ENCODE measurements at places on chromosomes 6 and 20.

GRCh38 chr6:34610819-34611477 is 54.8 kb upstream of the SPDEF start:
- no peak for DNase-seq

GRCh38 chr6:13274707-13275434 is 53.5 kb downstream of the TBC1D7 start:
- no peak for DNase-seq

DNA sequence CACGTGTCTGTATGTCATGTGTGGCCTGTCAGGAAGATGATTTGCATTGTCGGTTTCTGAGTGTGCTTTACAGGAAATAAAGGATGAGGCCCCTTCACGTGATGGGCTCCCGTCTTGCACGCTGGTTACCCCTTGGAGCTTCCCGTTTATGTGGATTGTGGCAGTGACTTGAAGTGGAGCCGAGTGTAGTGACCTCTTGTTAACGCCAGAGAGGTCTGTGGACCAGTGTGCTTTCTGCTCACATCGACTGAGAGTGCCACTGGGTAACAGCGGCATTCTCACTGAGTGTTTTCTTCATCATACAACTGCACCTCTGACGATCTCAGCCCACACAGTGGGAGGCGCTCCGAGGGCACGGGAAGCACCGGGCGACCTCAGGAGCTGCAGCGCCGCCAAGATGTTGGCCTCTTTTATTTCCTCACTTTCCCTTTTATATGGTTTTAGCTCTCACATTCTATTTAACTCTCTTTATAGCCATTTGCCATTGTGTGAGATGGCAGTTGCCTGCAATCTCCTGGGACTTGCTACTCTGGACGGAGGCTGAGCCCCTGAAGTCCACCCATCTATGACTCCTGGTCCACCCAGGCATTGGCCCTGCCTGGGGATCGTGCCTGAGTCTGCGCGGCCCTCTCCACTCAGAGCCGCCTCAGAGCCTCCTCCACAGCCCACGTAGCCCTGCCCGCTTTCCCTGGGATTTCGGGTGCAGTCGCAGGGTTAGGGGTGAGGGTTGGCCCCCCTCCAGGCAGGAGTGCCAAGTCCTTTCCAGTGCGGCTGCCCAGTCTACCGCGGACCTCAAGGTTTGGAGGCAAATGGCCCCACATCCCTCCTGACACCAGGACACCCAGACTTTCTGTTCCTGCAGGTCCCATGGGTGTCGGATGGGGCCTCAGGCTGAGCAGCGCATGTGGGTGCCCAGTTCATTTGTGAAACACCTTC is 238.9 kb downstream of the ERMARD start:
- no peak for DNase-seq

GRCh38 chr6:157769776-157770426 is 53.1 kb upstream of the SNX9 start:
- DNase-seq: no peak

- DNase-seq: no peak
Measured at GRCh38 chr6:140609956-140610355, 1235.5 kb upstream of the CITED2 start.

DNA sequence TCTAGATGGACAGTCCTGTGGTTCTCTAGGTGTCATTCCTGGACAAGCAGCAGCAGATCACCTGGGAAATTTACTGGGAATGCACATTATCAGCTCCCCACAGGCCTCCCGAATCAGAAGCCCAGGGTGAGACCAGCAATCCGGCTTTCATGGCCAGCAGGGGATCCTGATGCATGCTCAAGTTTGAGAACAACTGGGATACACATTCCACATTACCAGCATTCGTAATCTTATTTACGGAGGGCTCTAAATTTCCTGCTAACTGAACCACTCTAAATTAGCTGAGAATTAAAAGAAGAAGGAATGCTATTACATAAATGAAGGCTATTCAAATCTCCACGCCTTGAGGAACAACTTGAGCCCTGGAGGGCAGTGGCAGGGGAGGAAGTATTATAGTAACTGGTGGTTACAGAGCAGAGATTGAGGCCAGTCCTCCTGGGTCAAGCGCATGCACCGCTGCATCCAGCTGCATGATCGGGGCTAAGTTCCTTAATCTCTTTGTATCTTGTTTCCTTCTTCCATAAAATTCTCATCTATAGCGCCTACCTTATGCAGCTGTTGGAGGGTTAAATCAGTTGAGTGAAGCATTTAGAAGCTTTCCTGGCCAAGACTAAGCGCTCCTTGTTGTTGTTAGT is 403.7 kb downstream of the CDH26 start:
- DNase-seq: no peak

- no peak for DNase-seq
Measured at GRCh38 chr20:3678856-3679720, 2.7 kb downstream of the ADAM33 start.

- no peak for DNase-seq
Measured at GRCh38 chr20:52410731-52411234, 219.2 kb upstream of the ZFP64 start.

- DNase-seq: no peak
Measured at GRCh38 chr20:37179683-37180524, 556 bp upstream of the MROH8 start.

DNA sequence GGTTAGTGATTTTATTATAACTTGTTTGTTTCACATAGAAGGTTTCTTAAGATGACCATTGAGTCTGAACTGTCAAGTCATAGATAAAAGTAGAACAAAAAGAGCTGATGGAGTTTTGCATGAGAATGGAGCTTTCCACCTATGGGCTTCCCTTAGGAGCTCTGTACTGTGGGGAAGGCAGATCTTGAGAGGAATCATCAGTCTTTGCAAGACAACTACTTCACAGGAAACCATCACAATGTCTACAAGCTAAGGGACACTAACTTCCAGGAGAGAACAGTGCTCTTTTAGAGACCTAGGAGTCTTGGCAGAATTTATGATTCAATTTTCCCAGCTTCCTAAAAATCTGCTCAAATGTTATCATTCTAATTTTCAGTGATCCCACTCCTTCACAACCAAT is 78.2 kb downstream of the FBXO5 start:
- DNase-seq: no peak

GRCh38 chr6:45665859-45666258 is 288.1 kb upstream of the SUPT3H start:
- no peak for DNase-seq

DNA sequence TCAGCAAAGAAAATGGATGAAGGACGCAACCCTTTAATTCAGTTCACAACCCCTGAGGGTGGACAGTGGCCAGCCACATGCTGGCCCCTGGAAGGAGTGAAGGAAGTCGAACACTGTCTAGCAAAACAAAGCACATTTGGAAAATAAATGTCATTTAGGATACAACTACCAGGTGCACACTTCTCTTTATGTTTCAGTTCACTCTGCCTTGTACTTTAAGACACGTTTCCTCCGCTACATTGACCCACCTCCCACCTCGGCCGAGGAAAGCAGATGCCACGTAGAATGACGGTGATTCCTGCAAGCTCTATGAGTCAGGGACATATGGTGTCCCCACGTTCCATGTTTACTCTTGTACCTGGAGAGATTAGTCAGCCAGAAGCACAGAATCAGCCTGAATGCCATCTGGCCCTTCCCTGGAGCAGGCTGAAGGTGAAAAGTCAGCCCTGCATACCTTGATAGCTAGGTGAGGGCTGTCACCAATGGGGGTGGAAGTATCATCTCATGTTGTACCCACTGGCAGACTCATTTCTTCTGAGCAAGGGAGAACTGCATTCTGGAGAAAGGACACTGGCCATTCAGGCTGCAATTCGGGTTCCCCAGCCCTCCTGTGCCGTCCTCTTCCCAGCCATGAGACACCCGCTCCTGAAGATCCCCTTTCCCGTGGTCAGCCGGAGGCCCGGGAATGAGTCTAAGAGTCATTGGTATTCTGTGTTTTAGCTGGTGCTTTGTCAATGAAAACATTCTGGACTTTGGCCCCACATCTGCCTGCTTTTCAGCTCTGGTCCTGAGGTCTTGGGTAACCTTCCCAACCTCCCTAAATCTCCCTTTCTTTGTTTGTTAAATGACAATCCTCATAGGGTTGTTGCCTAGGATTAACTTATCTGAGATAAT is 60.6 kb downstream of the FOXA2 start:
- no peak for DNase-seq

DNA sequence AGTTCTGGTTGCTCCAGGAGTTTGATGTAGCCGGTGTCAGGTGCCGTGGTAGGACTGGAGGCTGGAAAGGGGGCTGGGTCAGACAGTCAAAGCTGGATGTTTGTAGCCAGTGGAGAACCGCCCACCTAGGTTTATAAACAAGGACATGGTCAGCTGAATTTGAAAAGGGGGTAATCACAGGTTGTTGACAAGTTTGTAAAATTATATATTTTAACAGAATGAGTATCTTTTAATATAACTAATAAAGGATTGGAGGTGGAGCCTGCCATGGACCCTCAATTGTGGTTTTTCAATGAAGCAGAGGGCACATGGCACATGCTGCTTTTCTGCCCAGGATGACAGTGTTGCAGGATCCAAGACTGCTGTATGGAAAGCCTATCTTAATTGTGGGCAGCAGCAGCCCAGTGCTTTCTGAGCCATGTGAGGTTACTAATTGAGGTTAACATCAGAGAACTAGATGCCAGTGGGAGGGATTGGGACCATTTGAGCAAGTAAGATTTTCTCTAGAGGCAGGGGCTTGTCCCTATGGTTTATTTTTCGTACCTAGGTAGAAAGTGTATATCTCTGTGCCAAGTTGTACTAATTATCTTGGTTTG is 9.7 kb downstream of the HECA start:
- DNase-seq: no peak

DNA sequence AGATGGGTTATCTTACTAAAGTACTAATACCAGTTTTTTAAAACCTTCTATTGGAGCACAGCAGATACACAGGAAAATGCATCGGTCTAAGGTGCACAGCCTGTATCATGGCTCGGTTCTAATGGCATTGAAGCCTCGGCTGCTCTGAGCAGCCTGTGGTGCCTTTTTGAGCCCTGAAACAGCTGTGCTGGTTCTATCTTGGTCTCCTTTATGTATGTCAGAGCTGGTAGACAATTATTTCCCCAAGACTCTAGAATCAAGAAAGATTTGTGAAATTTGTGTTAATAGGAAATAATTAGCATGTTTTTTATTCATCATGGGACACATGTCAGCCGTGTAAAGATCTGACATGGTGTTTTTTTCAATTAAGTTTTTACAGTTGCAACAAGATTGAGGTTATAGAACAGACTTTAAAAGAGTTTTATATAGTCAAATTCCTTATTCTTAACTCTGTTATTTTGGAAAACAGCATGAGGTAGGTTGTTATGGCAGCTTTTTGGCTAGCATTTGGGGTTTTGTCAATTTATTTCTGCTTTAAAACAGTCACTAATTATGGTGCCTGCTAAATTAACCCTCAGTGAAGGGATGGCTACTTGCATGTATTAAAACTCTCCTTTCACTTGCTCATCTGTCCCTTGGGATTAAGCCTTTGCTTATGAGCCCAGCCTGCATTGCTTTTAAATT is 40.3 kb upstream of the C20orf144 start:
- no peak for DNase-seq

DNA sequence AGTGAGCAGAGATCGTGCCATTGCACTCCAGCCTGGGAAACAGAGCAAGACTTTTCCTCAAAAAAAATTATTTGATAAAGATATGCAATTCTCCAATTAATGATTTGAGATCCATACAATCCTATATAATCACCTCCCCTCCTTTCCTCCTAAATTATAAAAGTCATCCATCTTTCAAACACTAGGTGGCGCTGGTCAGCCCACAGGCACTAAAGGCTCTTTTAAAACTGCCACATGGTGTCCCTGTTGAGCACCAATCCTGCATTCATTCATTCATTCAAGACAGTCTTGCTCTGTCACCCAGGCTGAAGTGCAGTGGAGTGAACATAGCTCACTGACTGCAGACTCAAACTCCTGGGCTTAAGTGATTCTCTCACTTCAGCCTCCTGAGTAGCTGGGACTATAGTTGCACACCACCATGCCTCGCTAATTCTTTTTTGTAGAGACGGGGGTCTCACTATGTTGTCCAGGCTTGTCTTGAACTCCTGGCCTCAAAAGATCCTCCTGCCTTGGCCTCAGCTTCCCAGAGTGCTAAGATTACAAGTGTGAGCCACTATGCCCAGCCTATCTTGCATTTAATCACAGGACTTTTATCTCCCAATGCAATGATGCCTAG is 58.7 kb upstream of the SLC2A12 start:
- peak; percentile 12 for DNase-seq

DNA sequence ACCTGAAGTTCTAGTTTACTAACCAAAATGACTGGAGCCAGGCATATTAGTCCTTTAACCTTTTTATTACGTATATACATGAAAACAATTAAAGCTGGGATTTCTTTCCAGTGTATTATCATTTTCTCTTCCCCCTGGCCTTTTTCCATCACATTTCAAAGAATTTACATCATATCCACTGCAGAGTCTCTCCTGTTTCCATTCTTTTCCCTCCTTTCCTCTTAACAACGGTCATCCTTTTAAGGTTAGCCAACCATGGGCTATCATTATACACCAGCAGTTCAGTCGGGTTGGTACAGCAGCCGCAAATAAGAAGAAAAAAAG is 104.6 kb downstream of the TFAP2A start:
- DNase-seq: no peak

DNA sequence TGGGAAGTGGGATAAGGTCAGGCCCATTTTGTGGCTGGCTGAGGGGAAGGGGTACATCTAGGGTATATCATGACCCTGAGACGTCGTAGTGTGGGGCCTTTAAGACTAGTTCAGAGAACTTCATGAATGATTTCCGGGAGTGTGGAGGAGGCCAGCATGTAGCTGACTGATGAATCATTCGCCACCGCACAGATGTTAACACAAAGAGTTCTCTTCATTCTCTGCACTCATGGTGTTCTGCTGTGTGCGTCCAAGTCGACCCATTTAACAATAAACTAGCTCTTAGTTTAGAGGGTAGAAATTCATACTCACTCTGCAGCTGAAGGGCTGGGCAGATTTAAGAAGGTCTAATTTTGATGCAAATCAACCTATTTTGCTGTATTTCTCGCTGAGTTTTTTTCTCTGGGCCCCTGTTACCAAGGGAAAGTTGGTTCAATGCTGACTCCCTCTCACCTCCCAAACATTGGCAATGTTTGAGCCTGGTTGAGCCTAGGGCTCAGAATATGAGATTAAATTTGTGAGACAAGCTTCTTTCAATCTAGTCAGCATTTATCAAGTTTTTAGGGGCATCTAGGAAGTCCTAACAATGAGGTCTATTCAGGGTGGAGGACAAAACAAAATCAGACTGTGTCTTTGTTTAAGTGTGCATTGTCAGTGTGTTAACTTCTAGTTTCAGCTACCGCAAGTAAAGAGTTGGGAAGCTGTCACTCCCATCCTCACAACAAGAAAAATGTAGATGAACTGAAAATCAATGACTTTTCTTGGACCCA is 106.8 kb upstream of the CBLN4 start:
- no peak for DNase-seq

DNA sequence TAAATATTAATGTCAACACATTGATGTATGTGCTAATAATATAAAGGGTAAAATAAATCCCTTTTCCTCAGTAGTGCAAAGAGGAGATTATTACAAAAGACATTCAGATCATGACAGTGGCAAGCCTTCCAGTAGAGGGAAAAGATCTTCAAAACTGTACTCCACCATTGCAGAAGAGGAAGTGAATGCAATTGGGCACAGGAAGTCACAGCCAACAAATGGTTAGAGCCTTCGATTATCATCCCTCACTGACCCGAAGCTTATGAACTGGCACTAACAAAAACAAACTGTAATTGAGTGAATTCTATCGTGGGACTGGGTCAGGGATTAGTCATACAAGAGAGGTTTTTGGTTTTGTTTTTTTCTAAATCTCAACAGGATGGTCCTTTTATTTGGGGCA is 39.3 kb upstream of the SCGN start:
- no peak for DNase-seq

GRCh38 chr6:2900221-2900807 is 2.8 kb downstream of the SERPINB9 start:
- no peak for DNase-seq

GRCh38 chr6:143139239-143139784 is 78.6 kb downstream of the AIG1 start:
- no peak for DNase-seq

GRCh38 chr6:113450061-113450465 is 407.1 kb upstream of the MARCKS start:
- DNase-seq: no peak

All from iPS DF 19.7 (cell line).